ENCODE measurements at places on chromosomes 5 and 9.

DNA sequence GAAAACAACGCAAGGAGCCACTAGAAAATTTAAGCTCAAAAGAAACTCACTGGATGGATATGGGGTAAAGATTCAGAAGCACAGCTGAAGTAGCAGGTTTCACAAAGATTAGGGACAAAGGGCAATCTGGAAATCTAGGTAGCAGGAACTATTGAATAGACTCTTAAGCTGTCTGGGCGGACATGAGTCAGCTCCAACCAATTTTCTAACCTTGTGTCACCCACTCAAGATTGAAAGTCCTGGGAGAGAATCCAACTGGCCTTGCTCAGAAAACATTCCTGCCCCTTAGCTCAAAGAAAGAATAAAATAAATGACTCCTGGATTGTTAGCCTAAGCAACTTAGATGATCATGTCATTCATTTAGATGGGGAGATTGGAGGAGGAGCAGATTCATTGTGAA, 69.2 kb downstream of the STK32A start:
- DNase-seq, result no peak

DNA sequence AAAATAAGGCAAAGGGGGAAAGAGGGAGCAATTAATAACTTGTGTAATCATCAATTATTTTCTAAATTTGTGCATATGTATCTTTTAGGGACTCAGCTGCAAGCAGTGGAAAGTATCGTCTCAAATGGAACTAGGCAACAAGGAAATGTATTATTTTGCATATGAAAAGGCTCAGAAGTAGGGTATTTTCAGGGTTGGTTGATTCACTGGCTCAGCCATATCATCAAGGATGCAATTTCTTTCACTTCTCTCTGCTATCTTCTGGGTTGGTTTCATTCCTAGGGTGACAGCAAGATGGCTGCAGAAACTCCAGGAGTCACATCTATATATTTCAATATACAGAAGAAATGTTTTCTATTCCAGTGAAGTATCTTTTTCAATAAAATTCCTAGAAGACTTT, 509.8 kb downstream of the DMAC1 start:
- no peak for DNase-seq

DNA sequence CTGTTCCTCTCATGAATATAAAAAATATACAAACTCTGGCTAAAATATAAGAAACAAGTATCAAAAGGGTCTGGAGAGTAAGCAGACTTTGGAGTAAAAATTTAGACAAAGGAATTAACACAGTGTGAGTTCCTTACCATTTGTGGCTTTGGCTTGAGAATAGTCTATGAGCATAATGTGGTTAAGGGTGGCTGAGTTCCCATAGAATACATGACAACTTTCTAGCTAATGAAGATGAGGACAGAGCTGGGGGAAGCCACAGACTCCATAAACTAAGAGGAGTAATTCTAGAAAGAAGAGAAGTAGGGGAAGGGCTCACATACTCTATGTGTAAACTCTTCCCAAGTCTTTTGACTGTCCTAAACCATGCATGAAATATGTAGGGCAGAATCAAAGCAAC, 79.4 kb downstream of the CAAP1 start:
- no peak for DNase-seq

GRCh38 chr5:7668627-7669026, 182.3 kb downstream of the CFAP90 start:
- no peak for DNase-seq

GRCh38 chr9:131272212-131272611, 4.1 kb downstream of the FAM78A start:
- no peak for DNase-seq

- DNase-seq, result no peak
Measured at GRCh38 chr5:100913298-100913697, 10.2 kb upstream of the ST8SIA4 start.

GRCh38 chr5:15420201-15420600, 79.8 kb upstream of the FBXL7 start:
- no peak for DNase-seq

DNA sequence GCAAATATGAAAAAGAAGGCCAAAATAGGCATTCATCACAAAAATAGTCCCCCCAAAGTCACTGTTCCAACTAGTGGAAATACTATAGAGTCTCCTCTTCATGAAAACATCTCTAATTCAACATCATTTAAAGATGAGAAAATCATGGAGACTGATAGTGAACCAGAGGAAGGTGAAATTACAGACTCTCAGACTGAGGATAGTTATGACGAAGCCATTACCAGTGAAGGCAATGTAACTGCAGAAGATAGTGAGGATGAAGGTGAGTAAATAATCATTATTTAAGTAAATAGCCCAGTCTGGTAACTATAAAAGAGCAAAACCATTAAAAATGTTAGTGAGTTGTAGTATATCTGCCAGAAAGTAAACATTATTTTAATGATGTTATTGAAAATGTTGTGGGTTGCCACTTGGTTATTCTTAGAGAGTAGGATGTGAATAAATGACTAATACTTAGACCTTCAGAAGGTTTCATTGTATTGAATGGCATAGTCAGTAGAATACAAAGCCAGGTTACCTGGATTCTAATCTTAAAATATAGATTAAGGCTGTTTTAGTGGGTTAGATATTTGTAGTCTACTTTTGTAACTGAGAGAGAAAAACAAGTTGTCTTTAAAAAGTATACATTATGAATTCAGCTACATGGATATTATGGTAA, 16.3 kb downstream of the AGGF1 start:
- DNase-seq, result no peak

- DNase-seq, result peak; percentile 60
Measured at GRCh38 chr5:59296317-59297264, 596.9 kb downstream of the PDE4D start.

DNA sequence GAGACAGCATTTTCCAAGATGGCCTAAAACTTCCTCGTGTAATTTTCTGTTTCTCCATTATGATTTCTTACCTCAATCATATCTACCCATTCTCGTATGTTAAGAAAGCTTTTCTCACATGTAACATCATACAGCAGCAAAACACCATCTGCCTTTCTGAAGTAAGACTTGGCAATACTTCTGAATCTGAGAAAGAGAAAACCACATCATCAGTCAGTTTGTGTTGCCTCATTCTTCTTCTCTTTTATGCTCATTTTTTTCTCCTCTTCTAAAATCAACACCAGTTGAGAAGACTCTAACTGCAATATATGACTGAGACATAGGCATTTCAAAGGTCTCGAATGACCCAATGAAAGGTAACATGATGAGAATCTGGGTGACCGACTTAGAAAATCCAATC, 66.0 kb downstream of the RASEF start:
- no peak for DNase-seq

GRCh38 chr9:61668846-61669245, 479.0 kb downstream of the SPATA31A7 start:
- DNase-seq, result no peak

- DNase-seq, result no peak
Measured at GRCh38 chr9:121038362-121038761, 11.7 kb downstream of the C5 start.

GRCh38 chr5:169307646-169308045, 6.7 kb upstream of the SLIT3 start:
- no peak for DNase-seq

- DNase-seq, result peak; percentile 94
Measured at GRCh38 chr9:129709438-129710168, 43.2 kb downstream of the PTGES start.

GRCh38 chr5:118789366-118789765, 199.0 kb downstream of the DTWD2 start:
- no peak for DNase-seq

DNA sequence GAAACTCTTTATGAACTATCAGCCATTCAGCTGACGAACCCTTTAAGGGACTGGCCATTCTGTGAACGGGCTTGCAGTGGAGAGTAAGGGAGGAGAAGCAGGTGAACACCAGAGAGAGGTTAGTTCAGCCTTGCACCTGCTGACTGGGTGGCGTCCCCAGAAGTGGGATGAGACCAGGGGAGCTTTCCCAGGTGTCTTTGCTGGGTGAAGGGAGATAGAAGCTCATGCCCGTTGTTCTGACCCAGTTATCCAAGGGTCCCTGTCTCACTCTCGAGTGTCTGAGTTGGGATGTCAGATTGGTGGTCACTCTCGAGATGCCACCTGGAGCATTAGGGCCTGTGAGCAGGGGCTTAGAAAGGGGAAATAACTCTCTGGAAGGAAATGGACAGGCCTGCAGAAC, 68.7 kb downstream of the MSX2 start:
- DNase-seq, result no peak

DNA sequence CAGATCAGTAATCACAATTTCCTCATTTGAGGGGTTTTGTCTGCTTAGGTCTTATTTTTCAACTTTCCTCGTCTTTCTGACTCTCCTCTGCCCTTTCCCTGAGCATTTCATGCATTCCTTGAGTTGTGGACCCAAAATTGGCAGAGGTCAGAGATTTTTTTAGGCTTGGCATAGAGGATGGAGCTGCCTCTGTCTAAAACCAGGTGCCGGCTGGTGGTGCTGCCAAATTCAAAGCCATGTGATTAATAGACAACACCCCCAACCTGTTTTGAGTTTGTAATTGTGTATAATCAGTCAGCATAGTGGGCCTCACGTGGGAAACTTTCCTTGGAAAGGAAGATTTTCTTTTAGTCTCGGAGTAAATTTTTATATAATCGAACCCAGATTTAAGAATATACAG, 39.6 kb downstream of the TJP2 start:
- DNase-seq, result no peak

- DNase-seq, result no peak
Measured at GRCh38 chr5:66339896-66340295, 195.8 kb downstream of the SREK1 start.

- no peak for DNase-seq
Measured at GRCh38 chr5:150154618-150155128, 972 bp downstream of the PDGFRB start.

- DNase-seq, result no peak
Measured at GRCh38 chr5:12870872-12871539, 966.8 kb upstream of the CTNND2 start.

GRCh38 chr9:104200456-104200994, 106.4 kb downstream of the SMC2 start:
- DNase-seq, result no peak

DNA sequence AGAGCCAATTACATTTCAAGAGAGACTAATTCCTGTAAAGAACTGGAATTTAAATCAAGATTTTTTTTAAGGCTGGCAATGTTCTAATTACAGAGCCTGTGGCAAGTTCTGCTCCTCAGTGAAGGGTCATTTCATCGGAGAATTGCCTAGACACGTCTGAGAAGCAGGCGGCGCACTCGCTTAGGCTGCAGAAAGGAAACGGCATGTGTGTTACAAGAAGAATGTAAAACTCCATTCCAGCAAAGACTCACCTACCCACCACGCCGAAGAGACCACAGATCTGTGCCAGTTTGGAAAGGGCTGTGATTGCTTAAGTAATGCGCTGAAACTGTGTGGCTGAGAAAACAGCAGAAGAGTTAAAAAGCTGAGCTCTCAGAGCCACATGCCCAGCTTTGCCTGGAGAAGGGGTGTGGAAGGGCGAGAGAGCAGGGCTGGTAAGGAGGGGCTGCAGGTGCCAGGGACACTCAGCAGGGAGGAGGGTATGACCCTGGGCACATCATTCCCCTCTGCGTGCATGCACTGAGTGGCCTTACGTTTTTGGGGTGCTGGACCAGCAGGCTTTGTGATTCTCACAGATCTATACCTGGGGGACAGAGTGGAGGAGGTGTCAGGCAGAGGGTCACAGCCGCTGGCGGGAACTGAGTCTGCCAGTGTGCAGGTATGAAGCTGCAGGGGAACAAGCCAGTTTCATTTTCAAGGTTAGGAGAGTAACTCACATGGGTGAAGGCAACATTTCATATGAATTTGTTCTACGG, 17.8 kb upstream of the SLC25A51 start:
- DNase-seq, result no peak

DNA sequence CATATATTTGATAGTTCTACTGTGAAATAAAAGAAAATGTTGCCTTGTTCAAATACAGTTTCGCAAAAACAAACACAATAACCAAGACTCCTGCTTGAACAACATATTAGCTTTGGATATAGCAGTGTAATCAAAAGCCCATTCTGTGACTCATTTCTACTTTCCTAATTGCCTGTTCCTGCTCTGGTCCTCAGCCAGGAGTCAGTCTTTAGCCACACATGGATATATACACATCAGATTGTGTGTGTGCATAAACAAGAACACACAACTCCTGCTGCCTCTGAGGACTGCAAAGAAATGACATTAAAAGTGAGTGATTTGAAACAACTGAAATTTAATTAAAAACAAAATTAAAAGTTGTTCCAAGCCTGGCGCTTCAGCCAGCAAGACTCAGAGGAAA, 334.8 kb downstream of the TRIM32 start:
- DNase-seq, result no peak

- DNase-seq, result no peak
Measured at GRCh38 chr5:41296066-41296465, 82.7 kb upstream of the C6 start.

DNA sequence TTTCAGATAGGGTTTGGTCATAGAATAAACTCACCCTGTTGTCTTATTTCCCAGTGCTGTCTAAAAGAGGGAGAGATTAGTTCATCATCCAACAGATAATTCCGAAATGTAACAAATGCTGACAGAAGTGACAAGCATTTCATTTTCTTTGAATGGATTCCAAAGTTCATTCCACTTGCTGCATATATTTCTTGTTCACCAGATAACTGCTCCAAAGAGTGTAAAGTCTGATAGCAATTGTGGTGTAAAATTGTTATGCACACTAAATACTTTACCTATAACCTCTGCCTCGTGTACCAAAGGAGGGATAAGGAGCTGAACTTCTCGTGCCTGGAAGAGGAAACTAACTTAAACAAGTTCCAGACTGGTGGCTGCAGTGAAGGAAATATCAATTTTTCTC, 290.0 kb upstream of the ADAMTSL1 start:
- no peak for DNase-seq

- no peak for DNase-seq
Measured at GRCh38 chr9:124426361-124426760, 11.1 kb upstream of the PSMB7 start.

- no peak for DNase-seq
Measured at GRCh38 chr5:96017951-96018350, 56.3 kb upstream of the ELL2 start.

DNA sequence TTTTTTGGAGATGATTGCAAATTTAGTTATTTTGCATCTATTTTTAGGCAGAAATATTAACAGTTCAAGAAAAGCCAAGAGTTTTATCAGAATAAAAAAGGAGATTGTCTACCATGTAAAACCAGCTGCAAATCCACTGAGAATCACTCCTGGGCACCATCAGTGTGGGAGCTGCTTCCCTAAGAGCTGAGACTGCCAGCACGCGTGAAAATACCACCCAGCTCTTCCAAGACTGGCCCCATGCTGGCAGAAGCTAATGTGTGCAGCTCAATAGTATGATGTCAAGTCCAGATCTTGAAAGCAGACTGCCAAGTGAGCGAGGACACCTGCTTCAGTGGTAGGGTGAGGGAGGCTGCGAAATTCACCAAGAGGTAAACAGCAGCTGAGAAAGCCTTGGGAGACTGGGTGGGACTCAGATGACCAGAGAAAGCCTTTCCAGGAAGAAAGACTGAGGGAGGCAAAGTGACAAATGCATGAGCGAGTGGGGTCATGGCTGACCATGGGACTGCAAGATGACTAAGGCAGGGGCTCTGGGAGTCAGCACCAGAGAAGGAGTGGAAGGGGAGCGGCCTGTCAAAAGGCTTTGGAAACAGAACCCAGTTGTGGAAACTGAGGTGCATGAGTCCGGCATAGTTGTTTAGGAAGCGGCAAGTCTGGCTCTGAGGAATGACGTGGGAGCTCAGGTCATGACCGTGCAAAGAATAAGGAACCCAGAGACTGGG, 200.9 kb downstream of the GADD45G start:
- DNase-seq, result no peak

- no peak for DNase-seq
Measured at GRCh38 chr9:35847792-35848572, 19.0 kb downstream of the TMEM8B start.
